Pancreas (tissue), 10 donors: ENCODE measurements at places on chromosomes 16 and 17.

DNA sequence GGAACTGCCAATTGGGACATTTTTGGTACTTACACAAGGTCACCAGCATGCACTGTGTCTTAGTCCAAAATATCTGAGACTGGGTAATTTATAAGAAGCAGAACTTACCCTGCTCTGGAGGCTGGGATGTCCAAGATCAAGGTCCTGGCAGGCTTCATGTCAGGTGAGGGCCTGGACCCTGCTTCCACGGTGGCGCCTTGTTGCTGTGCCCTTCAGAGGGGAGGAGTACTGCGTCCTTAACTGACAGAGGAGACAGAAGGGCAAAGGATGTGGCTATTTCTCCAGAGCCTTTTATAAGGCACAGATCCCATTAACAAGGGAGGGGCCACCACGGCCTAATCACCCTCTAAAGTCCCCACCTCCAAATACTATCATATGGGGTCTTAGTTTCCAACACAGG, 178.9 kb downstream of the C16orf95 start:
- no peak for DNase-seq

DNA sequence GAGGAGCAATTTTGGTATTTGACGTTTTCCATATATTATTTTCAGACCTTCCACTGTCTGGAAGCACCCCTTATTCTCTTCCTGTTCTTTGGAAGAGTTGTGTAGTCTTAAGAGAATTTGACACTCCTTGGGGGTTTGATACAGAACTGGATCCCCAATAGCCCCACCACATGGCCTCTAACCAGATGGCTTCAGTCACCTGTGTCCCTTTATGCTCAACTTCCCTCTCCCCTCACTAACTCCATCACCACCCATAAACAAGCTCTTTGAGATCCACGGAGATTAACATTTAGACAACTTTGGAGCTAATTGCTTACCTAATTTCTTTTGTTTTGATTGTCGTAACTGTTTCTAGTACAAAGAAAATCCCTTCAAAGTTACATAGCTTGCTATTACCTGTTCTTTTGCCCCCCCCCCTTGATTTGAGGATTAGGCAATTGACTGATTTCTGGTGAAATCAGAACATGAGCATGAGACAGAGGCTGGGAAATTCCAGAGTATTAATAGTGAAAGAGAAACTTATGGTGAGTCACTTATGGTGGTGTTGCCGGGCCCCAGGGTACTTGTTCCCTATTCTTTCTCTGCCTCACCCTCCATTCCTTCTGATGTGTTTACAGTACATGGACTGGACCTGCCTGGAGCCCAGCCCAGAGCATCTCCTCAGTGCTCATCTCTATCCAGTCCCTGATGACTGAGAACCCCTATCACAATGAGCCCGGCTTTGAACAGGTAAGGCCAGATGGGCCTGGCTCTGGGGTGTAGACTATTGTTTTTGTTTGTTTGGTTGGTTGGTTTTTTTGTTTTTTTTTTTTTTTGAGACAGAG, 7.5 kb downstream of the UBE2Z start:
- DNase-seq, result no peak

GRCh38 chr17:80650751-80651518, 106.3 kb downstream of the RPTOR start:
- DNase-seq, result no peak

GRCh38 chr17:32327911-32328310, 14.1 kb downstream of the C17orf75 start:
- no peak for DNase-seq

DNA sequence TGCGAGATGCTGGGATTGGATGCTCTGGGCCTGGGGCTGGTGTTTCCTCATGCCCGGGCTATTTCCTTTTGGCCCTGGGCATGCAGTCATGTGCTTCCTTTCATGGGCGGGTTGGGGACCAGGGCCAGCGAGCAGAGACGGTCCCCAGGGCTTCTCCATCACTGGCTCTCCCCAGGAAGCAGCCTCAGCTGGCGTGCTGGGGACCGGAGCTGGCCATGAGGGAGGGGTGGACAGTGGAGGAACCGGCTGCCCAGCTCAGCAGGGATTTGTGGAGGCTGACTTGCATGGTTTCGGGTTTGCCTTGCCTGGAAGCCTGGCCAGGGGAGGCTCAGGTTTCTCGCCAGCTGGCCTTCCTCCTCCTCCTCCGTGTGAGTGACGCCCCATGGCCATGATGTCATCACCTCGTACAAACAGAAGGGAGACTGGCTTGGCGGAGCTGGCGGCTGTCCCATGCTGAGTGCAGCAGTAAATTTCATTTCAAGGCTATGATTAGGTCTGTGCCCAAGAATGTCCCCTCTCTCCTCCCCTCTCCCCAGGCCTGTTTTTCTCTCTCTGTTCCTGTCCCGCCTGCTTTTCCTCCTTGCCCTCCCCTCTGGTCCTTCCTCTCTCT, 8.9 kb upstream of the TIMP2 start:
- DNase-seq, result peak; percentile 98

DNA sequence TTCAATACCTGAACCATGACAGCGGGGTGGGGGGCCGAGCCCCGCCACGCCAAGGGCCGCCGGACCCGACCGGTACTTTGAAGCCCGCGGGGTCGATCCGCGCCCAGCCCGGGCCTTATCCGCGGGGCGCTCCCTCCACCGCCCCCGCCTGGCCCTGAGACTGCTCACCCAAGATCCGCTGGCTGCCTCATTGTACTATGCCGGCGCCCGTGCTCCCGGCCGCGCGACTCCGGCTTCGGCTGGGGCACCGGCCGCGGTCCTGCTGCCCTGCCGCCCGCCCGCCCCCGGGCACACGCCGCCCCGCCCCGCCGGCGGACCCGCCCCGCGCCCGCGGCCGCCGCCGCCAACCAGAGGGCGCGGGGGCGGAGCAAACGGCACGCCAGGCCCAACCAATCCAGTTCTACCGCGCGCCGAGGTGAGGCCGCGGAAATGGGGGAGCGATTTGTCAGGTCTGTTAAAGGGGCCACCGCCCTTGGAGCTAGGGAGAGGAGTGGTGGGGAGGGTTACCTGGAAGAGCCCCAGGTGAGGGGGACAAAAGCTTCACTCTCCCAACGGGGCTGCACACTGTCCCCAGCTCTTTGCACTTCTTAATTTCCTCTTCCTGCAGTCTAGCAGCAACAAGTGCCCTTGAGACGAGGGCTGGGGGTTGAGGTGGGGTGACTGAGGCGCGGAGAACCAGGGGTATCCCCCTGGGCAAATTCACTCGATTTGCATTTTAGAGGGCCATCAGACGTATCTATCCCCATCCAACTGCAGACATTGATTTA, at the start of gene TEX2:
TSS of gene TEX2 (minus strand) at position 261 of the 767 bp plus-strand sequence. CDS start 49,043 bp downstream, outside the sequence.
- DNase-seq, result peak; percentile 91

DNA sequence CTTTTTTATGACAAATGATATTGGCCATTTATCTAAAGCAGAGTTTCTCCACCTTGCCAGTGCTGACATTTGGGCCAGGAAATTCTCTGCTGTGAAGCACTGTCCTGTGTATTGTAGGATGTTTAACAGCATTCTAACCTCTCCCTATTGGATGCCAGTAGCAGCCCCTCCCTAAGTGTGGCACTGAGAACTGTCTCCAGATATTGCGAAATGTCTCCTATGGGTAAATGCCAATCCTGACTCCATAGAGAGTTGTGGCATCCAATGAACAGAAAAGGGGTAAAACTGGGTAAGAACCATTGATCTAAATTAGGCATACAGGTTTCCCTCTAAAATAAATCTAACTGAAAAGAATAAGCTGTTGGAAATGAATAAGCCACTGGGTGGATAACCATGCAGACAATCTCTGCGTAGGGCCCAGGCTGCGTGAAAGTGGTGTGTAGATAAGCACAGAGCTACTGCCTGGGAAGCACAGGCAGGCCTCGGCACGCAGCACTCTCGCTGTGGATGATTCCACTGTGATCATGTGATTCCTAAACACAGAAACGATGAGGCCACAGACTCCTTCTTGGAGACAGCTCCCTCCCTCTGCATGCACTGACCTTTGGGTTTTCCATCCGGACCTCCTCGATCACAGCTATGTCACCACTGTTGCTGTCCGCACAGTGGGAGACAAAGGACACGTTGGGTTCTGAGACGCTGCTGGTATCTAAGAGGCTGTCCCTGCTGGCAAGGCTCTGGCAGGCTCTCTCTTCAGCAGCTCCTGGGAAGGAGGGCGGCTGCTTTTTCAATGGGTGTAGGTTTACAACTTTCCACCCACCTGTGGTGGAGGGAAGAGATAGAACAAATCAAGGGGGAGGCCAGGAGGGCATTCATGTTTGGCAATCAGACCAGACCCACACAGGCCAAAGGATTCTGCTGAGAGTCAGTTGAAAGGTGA, 44.1 kb downstream of the GTF3C1 start:
- no peak for DNase-seq

DNA sequence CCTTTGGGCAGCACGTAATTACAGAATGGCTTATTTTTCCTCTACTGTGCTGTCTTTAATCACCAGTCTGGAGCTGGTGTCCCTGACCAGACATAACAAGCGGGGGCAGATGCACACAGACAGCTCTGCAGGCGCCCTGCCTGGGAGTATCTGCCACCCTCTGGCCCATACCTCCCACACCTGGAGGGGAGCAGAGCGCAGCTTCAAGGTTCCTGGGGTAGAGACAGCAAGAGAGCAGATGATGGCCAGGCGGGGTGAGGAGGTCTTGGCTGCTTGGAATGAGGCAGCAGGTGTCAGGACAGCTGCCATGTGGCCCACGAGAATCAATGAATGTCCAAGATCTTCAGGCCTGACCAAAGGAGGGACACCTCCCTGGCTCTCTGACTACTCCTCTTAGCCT, 23.8 kb downstream of the TMEM94 start:
- DNase-seq, result no peak

DNA sequence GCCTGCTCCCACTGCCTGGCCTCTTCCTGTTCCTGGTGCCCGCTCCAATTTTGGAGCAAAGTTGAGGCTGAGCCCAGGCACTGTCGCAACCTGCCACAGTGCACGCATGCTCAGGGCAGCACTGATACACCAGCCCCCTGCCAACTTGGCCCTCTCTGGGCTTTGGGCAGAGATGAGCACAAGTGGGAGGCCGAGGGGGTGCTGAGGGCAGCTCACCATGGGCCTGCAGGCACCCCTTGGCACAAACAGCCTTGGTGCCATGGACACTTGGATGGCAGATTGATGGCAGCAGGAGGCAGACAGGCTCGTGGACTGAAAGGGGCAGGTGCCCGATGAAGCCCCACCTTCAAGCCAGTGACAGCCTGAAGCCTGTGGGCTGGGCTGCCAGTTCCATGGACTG, 42.9 kb downstream of the PIGL start:
- DNase-seq, result no peak

DNA sequence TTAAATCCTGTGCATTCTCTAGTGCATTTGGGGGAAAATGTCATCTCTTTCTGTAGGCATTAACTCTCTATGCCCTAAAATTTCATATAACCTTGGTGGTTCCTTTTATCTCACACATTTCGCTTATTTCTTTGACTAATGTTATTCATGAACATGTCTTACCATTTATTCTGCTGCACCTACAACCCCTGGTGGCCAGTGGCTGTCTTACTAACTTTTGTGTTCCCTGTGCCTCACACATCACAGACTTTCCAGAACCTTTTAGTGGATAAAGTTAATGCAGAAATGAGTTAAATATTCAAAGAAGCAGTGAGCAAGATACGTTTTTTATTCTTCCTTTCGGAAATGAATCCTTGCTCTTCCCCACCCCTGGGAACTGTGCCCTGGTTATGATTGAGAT, 111.9 kb downstream of the CDH13 start:
- DNase-seq, result no peak

DNA sequence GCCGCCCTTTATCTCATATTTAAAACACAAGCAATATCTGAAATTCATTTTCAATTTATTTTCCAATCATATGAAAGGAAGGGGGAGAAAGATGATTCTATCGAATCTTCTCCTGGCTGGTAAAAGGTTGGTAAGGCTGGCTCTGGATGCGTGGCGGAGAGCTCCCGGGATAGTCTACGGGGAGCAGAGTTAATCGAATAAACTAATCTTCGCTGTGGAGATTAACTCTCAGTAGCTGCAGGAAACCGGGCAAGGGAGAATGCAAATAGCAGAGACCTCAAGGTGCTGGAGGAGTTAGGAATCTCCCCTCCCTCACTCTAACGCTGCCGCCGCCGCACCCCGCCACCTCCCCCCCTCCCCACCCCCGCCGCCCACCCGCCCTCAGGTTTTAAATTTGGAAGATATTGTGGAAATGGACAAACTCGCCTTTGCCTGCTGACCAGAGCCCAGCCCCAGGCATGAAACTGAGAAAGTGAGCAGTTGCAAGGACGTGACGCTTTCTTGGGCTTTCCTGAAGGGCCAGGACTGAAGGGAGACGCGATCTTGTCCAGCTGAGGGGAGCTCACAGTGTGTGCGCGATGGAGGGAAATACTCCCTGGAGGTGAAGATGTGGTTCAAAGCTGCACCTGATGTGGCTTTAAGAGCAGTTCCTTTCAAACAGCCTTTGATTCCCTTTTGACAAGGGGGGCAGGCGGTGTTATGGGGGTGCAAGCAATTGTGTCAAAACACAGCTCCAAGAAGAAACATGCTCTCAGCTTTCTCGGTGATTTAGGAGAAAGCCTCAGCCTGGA, 308.2 kb upstream of the IRX3 start:
- no peak for DNase-seq

DNA sequence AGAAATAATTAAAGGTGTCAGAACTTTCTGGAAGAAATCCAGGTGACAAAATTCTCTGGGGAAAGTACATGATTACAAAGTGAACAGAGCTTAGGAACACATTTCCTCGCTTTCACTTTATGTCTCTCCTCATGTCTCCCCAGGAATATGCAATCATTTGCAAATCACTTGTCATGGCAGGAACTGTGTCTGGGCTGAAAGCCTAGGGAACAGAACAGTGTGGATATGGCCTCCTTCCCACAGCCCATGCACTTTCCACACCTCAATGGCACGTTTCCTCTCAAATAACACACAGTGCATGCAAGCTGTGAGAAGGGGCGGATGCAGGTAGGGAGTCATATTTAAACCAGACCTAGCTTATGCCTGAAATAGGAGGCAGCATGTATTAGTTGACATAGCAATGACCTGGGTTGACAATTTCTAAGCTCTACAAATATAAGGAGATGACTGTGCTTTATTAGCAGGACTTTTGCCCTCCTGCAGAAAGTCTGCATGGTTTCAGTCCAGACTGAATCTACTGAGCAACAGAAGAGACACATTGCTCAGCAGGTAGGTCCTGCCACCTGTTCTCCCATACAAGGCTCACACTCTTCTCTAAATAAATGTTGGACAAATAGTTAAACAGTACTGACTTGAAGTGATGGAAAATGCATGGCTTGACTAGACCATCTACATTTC, 236.0 kb upstream of the ELAC2 start:
- no peak for DNase-seq
